SK-N-DZ (cell line): ENCODE measurements at places on chromosomes 5 and 9.

DNA sequence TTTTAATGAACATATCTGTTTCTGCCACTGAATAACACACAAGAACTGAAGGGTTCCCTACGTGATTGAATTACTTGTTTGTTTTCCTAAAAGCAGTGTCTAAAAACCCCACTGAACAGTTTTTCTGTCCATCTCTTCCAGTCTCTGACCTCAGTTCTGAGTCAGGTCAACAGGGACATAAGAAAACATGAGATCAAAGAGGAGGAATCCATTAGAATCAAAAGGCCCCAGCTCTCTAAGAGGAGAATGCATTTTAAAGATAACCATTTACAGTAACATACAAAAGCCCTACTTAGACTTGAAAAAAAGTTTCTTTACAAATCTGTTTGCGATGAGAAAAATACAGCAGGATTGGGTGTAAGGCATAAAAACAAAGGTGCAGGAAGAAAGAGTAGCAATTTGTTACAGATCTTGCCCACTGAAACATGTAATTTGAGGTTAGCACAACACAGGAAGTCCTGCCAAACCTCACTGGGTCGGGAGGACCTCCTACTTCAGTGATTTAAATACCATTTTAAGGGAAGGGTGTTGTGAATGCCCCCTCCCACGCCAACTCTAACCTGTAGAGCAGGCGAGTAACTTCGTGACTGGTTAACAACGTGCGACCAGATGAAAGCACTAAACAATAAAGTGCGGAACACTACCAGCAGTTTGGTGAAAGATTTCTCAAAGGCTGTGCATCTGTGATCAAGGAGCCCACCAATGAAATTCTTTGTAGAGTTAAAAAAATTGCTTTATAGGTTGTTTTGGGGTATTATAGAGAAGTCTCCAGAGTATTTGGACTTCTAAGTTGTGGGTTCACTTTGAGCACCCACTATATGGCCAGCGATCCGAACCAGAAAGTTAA lies 1.3 kb downstream of the QSOX2 start:
- no peak for DNase-seq

DNA sequence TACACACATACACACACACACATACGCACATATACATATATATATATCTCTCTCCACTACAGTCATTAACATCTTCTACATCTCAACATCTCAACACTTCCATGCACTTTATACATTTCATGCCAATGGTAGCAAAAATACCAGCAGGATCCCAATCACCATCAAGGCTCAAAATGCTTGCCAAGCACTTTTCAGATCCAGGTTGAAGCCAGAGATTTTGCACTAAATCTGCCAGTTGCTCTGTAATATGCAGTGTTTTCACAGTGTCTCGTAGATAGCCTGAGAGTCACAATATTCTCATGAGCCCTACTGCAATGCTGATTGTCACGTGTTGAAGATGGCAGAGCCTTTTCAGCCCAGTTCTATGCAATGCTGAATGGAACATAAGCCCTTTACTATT lies 1140.9 kb upstream of the C9orf72 start:
- no peak for DNase-seq

GRCh38 chr5:74072646-74073045 lies 446.6 kb downstream of the ARHGEF28 start:
- no peak for DNase-seq

DNA sequence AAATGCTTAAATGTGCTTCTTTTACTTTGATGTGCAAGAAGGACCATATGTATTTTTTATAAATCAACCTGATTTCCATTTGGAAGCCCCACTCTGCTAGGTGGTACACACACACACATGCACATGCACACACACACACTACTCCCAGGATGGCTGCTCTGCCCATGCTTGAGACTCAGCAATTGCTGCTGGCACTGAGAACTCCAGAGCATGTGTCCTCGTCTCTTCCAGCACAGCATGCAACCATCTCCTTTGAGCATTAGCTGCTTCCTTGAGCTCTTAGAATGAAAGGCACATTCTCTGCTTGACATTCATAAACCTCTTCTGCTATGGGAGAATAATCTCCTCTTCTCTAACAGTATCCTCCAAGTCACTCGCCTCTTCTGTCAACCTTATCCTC lies 115.9 kb downstream of the FEM1C start:
- no peak for DNase-seq

GRCh38 chr9:118609355-118610044 lies 759.7 kb downstream of the BRINP1 start:
- DNase-seq, result no peak

DNA sequence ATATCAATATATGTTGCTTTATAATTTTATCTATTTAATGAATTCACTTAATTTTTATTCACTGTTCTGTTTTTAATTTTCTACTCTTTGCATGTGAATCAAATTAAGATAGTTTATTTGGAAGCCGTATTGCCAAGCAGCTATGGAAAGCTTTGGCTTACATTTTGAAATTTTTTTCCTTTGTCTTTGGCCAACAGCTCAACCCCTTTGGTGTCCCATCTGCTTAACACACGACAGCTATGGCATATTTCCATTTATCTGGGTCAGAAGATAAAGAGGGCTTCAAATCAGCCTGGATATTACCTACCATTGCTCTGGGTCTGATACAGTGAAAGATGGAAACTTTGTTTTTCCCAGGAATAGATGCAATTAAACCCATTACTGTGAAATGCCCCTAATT lies 201.0 kb downstream of the WDR70 start:
- DNase-seq, result no peak

- no peak for DNase-seq
These were observed 32.9 kb downstream of the FGD3 start for GRCh38 chr9:92980085-92980745.

- DNase-seq, result peak; percentile 76
These were observed 394.0 kb downstream of the CETN3 start for GRCh38 chr5:90015584-90016018.

- DNase-seq, result no peak
These were observed 368 bp downstream of the SURF1 start for GRCh38 chr9:133355881-133356357.

- peak; percentile 36 for DNase-seq
These were observed 34.9 kb upstream of the FGF1 start for GRCh38 chr5:142720641-142721271.

- DNase-seq, result no peak
These were observed 54.4 kb upstream of the LRRTM2 start for GRCh38 chr5:138929571-138929955.

DNA sequence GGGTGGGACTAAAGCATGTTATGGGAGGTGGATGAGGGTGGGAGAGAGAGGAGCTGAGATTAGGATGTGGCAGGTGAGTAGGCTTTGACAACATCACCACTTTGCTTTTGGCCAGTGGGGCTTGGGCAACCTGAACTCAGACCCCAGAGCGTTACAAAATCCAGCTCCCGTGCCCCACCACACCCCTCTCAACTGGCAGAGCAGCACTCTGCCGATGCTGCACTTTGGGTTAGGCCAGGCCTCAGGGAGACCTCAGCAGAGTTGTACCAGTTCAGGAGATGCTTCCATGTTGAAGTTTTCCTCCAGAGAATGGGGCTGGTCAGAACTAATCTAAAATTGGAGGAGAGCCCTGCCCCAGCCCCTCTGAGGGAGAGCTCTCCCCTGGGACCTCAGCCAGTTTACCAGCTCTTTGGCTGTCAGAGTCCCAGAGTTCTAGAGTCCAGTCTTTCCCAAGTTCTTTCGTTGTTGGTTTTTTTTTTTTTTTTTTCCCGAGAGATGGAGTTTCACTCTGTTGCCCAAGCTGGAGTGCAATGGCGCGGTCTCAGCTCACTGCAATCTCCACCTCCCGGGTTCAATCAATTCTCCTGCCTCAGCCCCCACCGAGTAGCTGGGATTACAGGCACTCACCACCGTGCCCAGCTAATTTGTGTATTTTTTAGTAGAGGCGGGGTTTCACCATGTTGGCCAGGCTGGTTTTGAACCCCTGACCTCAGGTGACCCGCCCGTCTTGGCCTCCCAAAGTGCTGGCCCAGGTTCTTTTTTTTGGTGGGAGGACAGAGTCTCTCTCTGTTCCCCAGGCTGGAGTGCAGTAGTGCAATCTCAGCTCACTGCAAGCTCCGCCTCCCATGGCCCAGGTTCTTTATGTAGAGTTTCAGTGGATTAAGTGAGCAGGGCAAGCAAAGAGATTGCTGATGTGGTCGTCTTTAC lies 17.8 kb downstream of the NUDT2 start:
- no peak for DNase-seq

- DNase-seq, result no peak
These were observed 64.1 kb downstream of the OSTF1 start for GRCh38 chr9:75152416-75152815.

DNA sequence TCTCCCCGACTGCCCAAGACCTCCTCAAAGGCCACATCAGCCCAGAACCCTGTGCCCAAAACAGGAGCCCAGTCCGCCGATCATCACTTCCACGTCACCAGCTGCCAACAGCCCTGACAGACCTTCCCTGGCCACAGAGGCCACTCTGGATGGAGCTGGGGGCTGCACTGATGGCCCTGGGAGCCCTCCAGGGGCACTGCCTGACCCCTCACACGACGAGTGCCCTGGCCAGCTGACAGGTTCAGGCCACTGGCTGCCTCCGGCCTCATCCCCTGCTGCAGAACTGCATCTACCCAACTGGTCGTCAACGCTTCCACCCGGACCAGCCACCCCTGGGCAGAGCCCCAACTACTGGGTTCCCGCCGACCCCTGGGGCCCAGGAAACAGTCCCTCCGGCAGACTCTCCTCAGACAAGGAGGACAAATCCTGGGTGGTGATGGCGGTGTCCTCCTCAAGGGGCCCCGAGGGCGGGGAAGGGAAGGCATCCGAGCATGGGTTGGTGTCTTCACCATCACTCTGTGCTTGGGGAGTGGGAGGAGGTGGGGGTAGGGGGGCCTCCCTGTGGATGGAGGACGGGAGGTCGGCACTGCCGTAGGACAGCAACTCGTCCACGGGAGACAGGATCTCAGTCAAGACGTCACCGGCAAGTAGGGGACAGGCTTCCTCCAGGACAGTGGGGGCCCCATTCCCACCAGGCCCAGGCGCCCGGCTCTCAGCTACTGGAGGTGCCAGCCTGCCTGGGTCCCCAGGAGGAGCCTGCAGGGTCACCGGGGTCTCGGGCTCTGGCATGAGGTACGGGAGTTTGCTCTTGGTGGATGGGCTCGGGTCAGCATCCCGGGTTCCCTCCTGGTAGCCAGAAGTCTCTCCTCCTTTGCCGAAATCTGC lies 7.9 kb upstream of the QSOX2 start:
- no peak for DNase-seq

DNA sequence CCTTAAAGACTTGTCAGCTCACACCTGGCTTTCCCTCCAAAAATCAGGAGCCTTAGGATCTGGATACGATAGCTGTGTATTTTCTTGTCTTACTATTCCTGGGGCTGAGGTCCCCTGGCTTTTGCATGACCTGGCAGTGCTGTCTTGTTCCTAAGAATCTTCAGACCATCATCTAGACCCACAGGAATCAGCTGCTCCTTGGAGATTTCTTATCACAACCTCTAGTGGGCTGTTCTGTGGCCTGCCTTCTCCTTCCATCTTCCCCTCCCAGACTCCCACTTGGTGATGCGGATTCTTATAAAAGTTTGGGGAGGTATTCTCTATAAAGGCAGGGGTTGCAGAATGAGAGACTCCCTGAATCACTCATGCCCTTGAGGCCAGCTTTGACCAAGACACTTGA lies 21.4 kb downstream of the LCP2 start:
- DNase-seq, result no peak

- peak; percentile 83 for DNase-seq
These were observed 2.0 kb upstream of the DBH start for GRCh38 chr9:133634081-133634691.

DNA sequence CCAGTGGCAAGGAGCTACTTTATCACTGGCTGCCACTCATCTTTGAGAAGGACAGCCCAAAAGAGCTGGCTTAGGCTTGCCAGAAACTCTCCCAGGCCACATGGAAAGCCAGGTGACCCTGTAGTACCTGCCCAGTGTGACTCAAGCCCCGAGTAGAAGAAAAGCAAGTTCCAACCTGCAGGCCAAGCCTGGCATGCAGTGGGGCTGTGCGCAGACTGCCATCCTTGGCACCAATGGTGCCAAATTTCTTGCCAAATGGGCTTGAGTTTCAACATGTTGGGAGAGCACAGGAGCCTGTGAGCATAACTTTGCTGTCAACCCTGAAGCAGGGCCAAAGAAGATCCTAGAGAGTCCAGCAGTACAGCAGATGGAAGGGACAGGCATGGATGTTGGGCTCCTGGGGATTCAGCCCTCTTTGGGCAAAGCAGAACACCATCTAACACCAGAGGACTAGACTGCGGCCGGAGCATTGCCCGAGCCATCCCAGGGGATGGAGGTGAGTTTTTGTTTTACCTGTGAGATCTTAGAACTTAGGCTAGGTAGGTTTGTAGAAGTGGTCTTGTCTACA lies 27.3 kb upstream of the SHB start:
- no peak for DNase-seq

DNA sequence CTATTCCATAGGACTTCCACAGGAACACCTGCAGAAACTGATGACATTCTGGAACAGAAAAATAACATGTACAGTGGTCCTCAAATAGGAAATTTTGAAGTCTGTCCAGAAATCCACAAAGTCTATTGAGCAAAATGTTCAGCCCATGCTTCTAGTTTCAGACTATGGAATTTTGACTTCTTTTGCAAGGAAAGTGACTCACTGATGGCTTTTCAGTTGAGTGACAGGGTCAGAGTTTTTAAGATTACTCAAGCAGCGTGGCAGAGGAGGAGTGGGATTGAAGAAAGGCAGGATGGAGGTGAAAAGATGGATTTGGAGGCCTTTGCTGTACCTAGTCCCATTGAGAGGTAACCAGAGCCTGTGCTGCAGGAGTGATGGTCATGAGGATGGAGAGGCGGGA lies 151.5 kb downstream of the GOLPH3 start:
- no peak for DNase-seq

GRCh38 chr9:131714161-131714646 lies 25.7 kb downstream of the RAPGEF1 start:
- no peak for DNase-seq

GRCh38 chr5:61732796-61733195 lies 400.7 kb downstream of the ZSWIM6 start:
- no peak for DNase-seq

DNA sequence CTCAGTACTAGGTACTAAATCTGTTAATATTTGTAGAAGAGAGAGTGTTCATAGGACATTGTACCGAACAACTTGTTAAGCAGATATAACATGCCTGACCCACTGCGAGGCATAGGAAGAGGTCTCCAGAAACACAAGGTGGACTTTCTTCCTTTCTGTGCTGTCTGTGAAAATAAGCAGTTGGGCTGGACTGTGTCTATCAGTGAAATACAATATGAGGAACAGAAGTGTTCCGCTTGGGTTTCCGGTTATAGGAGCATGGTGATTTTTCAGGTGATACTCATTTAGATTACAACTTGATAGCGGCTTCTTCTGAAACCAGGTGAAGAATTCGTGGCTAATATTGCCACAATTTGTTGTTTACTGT lies 60.9 kb upstream of the TLR4 start:
- no peak for DNase-seq

GRCh38 chr5:134467231-134467630 lies 55.5 kb upstream of the CDKN2AIPNL start:
- DNase-seq, result no peak

GRCh38 chr5:176620333-176620981 lies 9.9 kb downstream of the SNCB start:
- no peak for DNase-seq

GRCh38 chr5:36900283-36900682 lies 23.7 kb downstream of the NIPBL start:
- DNase-seq, result no peak
